CD8-positive, alpha-beta memory T cell (primary cell): ENCODE measurements at places on chromosomes 7 and 10.

DNA sequence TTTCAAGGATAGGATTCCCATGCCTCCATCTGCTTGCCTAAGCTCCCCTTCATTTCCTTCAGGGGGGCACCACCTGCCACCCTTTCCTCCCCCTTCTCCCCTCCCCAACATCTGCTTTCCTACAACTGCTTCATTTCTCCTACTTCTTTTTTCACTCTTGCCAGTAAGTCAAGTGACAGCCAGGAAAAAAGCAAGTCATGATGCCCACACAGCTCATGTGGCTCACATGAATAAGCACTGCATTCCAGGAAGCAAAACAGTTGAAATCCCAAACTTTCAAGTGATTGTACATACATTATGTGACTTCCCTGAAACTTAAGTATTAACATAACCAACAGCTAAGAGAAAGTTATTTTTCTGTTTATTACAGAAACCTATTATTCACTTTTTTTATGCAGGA lies 78.6 kb downstream of the TNS3 start:
- no peak for DNase-seq

DNA sequence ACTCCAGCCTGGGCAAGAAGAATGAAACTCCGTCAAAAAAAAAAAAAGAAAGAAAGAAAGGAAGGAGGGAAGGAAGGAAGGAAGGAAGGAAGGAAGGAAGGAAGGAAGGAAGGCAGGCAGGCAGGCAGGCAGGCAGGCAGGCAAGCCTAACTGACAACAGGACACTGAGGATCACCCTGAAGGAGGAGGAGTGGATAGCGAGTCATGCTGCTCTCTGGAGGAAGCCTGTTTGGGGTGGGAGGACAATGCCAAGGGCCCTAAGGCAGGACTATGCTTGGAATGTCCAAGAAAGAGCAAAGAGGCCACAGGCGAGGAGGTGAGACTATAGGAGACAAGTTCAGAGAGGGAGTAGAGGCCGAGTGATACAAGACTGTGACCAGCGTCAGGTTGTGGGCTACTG lies 107.0 kb upstream of the PARD3 start:
- no peak for DNase-seq

GRCh38 chr10:57791546-57791945 lies 476.1 kb downstream of the IPMK start:
- DNase-seq = no peak

- DNase-seq = no peak
These were observed 32.7 kb downstream of the EEPD1 start for GRCh38 chr7:36185756-36186155.

GRCh38 chr10:35470925-35471315 lies 134.2 kb upstream of the GJD4 start:
- no peak for DNase-seq

- no peak for DNase-seq
These were observed 141.4 kb downstream of the PLPP4 start for GRCh38 chr10:120598386-120598785.

- DNase-seq = no peak
These were observed 187.4 kb downstream of the PHTF2 start for GRCh38 chr7:77985974-77986339.

GRCh38 chr7:120703585-120704240 lies 154.2 kb downstream of the TSPAN12 start:
- no peak for DNase-seq

GRCh38 chr10:71816936-71817618 lies 34.0 kb downstream of the PSAP start:
- peak; percentile 13 for DNase-seq

DNA sequence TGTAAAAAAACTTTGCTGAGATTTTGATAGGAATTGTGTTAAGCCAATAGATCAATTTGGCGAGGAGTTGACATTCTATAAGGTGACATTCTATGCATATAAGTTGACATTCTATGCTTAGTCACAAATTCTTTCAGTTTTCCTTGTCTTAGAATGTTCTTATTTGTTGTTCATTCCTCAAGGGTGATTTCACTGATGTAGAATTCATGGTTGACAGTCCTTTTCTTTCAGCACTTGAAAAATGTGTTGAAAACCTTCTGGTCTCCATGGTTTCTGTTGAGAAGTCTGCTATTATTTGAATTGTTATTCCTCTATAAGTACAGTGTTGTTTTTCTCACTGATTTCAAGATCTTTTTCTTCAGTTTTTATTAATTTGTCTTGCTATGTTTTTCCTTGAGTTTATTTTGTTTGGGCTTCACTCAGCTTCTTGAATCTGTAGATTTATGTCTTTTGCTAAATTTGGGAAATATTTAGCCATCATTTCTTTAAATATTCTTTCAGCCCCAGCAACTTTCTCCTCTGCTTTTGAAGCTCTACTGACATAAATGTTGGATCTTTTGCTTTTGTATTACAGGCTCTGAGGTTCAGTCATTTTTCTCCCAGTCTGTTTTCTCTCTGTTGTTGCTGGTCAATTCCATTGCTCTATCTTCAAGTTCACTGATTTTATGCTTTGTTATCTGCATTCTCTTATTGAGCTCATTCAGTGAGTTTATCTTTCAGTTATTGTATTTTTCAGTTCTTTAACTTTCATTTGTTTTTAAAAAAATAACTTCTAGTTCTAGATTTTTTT lies 154.9 kb downstream of the SDK1 start:
- DNase-seq = no peak

DNA sequence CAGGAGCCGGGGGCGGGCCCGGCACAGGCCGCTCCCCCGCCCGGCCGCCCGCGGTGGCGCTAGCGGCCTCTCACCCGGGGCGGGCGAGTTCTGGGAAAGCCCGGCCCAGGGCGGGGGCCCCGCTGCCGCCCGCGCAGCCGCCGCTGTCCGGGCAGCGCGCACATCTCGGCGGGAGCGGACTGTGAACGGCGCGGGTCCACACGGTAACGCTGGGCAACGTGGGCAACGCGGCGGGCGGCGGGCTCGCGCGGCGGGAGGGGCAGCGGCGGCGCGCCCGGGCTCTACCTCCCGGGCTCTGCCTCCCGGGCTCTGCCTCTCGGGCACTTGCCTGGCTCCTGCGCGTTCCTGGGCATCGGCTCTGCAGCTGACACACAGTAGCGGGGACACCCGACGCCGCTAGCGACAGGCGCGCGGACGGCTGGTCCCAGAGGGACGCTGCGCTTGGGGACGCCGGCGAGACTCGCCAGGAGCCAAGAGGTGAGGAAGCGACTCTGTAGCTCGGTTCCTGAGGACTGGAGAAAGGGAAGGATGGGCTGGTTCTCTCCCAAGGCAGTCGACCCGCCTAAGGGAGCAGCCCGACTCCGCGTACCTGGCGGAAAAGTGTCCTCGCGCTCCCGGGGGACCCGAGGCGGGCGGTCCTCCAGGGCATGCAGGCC lies at the start of gene PLCE1:
TSS of gene PLCE1 (plus strand) at position 150 of the 656 bp plus-strand sequence. CDS start 37,116 bp downstream, outside the sequence.
- no peak for DNase-seq

DNA sequence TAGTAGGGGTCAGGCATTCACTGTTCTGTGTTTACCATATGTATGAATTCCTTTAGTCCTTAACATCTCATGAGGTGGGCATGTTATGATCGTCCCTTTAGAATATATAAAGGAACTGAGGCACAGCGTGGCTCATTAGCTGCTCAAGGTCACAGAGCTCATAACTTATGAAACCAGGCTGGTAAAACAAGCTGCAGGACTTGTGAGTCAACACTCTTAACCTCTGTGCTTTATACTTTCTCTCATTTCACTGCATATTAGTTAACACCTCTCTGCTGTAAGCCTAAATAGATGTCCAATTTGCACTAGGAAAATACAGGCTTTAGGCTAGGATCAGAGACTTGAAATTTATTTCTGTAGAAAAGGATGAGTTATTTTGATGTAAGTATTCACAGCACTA lies 180.3 kb upstream of the HDAC9 start:
- no peak for DNase-seq

- no peak for DNase-seq
These were observed 47.2 kb downstream of the OSBPL3 start for GRCh38 chr7:24932815-24933214.

DNA sequence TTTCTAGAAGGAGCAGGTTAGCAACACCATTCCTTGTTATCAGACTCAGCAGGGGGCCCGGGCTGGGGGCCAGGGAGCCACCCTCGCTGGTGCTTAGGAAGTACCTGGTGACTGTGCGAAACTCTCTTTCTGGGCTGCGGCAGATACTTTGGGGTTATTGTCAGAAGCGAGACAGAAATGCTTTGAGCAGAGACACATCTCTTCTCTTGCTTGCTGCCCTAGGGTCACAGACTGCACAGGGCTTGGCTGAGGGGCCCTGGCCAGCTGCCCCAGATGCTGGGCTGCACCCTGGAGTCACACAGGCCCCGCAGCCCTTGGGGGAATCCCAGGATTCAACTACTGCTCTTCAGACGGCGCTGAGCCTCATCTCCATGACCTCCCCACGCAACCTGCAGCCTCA lies 91.9 kb downstream of the WDFY4 start:
- DNase-seq = no peak

DNA sequence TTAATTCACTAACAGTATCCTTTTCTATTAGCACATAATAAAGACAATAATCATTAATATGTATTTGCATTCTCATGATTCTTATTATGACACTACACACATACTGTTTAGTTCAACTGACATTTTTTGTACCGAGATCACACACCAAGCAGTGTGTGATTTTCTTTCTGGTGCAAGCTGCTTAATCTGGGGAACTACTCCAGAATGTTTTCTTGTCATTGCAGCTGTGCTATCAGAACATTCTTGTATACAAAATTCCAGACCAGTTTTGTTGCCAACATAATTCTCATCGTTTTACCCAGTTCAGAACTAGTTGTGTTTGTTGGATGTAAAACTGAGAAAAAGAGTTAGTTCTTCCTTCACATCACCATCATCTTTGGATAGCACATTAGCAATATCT lies 37.4 kb downstream of the VKORC1L1 start:
- no peak for DNase-seq

GRCh38 chr10:35463105-35463867 lies 127.0 kb downstream of the CCNY start:
- DNase-seq = no peak

GRCh38 chr10:102872163-102872562 lies 2.9 kb downstream of the AS3MT start:
- DNase-seq = no peak

GRCh38 chr10:129660569-129660968 lies 193.5 kb downstream of the MGMT start:
- no peak for DNase-seq

DNA sequence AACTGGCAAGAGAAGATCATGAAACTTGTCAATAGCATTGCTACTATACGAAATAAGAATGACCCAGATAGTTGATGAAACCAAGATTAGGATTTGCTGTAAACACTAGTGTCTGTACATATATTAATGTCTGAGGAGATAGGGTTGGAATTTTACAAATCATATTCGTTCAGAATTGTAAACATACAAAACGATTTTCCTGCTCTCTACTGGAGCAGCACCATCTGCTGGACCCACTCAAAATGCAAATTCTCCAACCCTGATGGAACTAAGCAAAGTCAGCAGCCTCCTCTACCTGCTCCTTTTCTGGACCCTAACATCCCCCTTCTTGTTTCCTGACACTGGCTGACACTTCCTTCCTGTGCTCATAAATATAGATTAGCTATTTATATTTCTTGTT lies 29.4 kb upstream of the SGMS1 start:
- DNase-seq = no peak

DNA sequence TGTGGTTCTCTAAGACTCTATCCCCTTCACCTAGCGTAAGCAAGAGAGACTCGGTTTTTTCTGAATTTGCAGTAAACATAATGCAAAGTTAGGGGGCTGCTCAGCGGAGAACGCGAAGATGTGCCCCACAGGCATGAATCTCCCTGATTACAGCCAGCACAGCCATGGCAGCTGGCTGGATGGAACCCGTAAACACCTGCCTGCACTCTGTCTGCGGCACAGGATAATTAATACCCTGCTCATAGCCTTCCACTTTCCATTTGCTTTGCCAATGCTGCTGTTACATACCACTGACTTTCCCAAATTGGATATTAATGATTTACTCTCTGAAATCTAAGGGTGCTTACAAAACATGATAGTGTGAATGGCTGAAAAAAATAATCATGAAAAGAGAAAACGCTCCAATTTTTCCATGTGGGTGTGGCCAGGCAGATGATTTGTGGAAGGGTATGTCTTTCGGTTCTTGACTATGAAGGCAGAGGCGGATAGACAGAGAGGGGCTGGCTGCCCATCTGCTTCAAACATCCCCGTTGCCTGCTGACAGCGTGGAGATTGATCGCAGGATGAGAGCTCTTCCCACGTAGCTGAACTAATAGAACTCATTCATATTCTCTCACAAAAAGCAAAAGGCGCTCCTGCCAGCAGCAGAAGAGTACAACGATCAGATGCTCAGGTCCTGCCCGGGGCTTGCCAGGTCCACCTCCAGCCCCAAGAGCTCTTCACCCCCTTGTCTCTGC lies 193.2 kb upstream of the GHITM start:
- DNase-seq = no peak
